CD8-positive, alpha-beta memory T cell (primary cell): ENCODE measurements at places on chromosomes 11 and 22.

DNA sequence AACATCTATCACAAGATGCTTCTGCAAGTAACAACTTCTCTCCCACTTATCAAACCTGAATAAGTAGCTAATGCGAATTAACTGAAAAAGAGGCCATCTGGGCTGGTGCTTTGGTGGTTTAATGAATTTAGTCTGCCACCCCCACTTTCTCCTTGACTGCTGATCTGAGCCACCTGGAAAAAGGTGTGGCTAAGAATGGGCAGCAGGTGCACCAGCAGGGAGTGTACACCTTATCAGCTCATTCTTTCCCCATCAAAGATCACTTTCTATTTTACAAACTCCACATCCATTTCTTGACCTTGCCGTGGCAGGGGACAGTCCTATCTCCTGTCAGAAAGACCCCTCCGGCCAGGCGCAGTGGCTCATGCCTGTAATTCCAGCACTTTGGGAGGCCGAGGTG is 6.5 kb downstream of the RFPL3 start:
- DNase-seq = no peak

GRCh38 chr22:36955691-36956090 is 42.3 kb downstream of the CSF2RB start:
- DNase-seq = no peak

DNA sequence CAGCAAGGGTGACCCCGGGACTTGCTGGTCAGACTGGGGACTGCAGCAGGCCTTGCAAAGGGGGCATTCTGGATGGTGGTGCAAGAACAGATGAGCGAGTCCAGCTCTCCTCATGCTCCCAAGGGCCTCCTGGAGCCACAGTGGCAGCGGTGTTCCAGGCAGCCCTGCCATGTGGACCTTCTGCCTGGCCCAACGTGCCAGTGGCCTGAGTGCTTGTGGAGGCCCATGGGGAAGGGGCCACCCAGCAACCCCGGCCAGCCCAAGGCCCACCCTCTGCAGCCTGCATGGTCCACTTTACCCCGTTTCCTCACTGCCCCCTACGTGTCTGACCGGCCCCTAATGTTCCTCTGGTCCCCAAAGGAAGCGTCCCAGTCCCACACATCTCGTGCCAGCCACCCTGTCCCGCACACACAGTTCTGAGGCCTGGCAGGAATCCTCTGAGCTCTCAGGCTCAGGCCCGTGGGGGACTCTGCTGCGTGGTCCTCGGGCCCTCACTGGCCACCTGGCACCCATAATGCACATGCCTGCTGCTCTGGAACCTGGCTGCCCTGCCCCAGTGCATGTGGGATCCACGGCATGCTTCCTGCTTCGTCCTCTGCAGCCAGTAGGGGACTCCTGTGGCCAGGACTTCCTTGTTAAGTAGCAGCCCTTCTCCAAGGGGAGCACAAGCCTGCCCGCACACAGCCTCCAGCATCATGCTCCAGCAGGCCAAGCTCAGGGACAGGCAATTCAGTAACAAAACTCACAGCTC is 85.5 kb downstream of the DGCR2 start:
- DNase-seq = no peak

- DNase-seq = peak; percentile 37
Measured at GRCh38 chr11:87421422-87421821, 383.7 kb downstream of the TMEM135 start.

- no peak for DNase-seq
Measured at GRCh38 chr11:69576069-69576782, 64.7 kb upstream of the CCND1 start.

DNA sequence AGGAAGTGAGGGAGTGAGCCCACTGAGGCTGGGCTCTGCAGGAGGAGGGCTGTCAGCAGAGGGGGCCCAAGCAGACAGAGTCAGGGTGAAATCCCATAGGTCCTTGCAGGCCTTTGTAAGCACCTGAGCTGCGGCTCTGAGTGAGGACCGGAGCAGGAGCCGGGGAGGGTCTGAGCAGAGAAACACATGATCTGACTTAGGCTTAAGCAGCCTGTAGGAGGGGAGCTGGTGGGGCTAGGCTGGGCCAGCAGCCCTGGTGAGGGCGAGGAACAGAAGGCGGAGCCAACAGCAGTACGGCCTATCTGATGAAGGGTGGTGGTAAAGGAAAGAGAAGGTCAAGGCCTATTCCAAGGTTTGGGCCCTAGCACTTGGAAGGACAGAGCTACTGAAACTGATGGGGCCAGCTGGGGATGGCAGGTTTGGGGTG is 26.9 kb upstream of the CBX7 start:
- DNase-seq = no peak

- peak; percentile 63 for DNase-seq
Measured at GRCh38 chr22:45296628-45297297, 12.0 kb downstream of the UPK3A start.

GRCh38 chr11:82960779-82961143 is 59.2 kb downstream of the DDIAS start:
- DNase-seq = no peak

DNA sequence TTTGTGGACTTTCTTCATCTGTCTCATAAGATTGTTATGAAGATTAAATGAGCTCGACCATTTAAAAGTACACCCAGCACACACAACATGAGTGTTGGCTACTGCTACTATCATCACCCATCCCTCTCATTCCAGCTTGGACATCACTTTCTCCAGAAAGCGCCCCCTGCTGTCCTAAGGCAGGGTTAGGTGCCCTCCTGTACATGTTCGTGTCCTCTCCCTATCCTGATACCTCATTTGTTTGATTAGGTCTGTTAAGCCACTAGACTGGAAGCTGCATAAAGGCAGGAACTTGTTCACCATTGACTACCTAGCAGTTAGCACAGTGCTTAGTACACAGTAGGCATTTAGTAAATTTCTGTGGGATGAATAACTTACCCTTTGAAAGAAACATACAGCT is 85.5 kb downstream of the ENTHD1 start:
- no peak for DNase-seq

DNA sequence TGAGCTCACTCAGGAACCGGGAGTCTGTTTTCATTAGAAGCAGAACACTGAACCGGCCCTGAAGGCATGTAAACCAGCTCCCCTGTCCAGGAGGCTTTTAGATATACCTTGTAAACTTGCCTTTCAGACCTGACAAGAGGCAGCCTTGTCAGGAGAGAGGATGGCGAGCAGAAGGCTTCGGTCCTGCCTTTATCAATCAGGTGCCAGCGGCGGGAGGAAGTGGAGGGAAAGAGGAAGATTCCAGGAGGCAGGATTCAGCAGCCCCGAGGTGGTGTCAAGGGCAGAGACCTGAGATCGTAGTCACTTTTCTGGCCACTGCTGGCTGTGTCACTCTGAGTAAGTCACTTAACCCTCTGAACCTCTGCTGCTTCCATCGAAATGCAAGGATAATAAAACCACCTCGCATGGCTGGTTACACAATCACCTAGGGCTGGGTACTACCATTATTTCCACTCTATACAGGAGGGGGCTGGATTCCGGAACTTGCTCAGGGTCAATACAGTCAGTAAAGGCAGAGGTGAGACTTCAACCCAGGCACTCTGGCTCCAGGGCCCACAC is 181.0 kb downstream of the CHST1 start:
- DNase-seq = no peak

GRCh38 chr11:35978183-35978582 is 34.3 kb downstream of the LDLRAD3 start:
- no peak for DNase-seq

DNA sequence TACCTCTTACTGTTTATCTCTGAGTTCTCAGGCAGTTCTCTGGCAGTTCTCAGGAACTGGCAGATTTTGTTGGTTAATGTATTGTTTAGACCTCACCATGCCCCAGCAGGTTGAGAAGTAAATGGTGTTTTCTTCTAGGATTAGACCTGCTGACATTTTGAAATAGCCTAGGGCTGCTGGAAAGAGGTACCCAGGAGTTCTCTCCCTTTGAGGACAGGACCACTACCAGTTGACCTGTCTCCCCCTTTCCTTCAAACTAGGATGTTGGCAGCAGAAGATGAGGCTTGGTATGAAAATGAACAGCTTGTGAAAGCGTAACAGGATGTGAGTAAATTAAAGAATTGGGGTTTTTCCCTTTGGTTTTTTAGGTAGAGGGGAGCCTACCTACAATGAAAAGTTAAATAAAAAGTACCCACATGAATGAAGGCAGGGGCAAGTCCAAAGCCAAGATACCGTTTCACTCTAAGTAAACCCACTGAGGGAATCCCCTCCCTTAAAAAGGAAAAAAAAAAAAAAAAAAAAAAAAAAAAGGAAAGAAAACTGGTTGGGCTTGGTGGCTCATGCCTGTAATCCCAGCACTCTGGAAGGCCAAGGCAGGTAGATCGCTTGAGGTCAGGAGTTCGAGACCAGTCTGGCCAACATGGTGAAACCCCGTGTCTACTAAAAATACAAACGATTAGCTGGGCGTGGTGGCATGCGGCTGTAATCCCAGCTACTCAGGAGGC is 96.2 kb downstream of the PDHX start:
- no peak for DNase-seq

- DNase-seq = no peak
Measured at GRCh38 chr22:45334528-45334927, 24.8 kb downstream of the FAM118A start.

- no peak for DNase-seq
Measured at GRCh38 chr11:100730266-100730665, 43.2 kb downstream of the ARHGAP42 start.

DNA sequence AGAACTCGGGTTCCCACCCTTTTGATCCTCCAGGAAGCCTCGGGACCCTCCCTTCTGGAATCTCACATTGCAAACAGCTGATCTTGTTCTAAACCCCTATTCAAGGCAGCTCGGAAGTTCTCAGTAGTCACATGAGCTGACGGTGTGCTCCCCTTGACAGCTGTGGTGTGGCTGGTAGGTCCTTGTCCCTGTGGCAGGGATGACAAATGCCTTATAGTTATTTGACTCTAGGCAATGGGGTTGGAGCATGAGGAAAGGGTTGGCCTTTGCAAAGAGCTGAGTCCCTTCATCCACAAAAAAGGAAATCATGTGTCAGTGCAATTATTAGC is 23.6 kb downstream of the EIF4G2 start:
- no peak for DNase-seq

GRCh38 chr11:65223011-65223410 is 38.8 kb upstream of the POLA2 start:
- DNase-seq = no peak

GRCh38 chr11:47768101-47768612 is 1.0 kb upstream of the FNBP4 start:
- no peak for DNase-seq
